Left kidney (tissue), 8 donors: ENCODE measurements at places on chromosomes 11 and 22. TPM values are rescaled to one million over a fixed set of nuclear protein-coding genes. Genes with fewer than 3 reads are reported as not detected.

Gene FOLR2
- 8.7 TPM for polyA plus RNA-seq

Gene LMO1
- polyA plus RNA-seq: 1.6 TPM

Gene OR2AG1
- 0.10 TPM for polyA plus RNA-seq

Gene P2RX6
- 1.4 TPM for polyA plus RNA-seq

Gene APOA5
- polyA plus RNA-seq: not detected

Gene PANX3
- polyA plus RNA-seq: not detected

Gene SPTY2D1
- polyA plus RNA-seq: 30.5 TPM

Gene MS4A14
- polyA plus RNA-seq: 0.62 TPM

Gene SLC6A5
- 0.47 TPM for polyA plus RNA-seq

Gene PLEKHA7
- 63.0 TPM for polyA plus RNA-seq

Gene LSP1
- 1.8 TPM for polyA plus RNA-seq

Gene TMEM191C
- polyA plus RNA-seq: 1.8 TPM

Gene EIF4ENIF1
- 55.5 TPM for polyA plus RNA-seq

Gene VWA5A
- polyA plus RNA-seq: 13.7 TPM

Gene CLCF1
- polyA plus RNA-seq: 7.0 TPM

Gene GUCY1A2
- polyA plus RNA-seq: 2.5 TPM

Gene MFNG
- 9.7 TPM for polyA plus RNA-seq

Gene BDNF
- 1.5 TPM for polyA plus RNA-seq

Gene FOSL1
- polyA plus RNA-seq: not detected

Gene MRGPRD
- polyA plus RNA-seq: not detected

Gene SC5D
- polyA plus RNA-seq: 67.7 TPM

Gene RIMBP3C
- polyA plus RNA-seq: 0.20 TPM

Gene BAIAP2L2
- polyA plus RNA-seq: 8.5 TPM
